Activated CD4-positive, alpha-beta memory T cell treated with anti-CD3 and anti-CD28 coated beads for 36 hours (primary cell): ENCODE measurements at places on chromosomes 3 and 15.
A peak's percentile ranks its signal among the peaks of the same experiment; 100 is the strongest.

DNA sequence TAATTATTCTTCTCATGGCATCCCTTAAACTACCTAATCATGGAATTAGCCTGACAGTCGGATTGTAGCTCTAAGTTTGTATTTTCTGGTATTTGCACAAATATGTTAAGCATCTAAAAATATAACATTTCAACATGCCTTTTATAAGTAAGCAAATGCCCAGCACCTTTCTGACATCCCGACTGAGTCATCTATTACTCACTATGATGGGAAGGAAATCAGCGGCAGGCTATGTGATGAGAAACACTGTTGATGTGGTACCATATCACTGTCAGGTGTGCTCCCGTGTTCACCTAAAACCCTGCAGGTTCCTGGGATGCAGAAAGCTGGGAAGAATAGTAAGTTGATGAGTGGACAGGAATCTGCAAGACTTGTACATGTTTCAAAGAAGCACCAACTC lies 367.8 kb upstream of the IL12A start:
- DNase-seq, result no peak
- no peaks in the 10 kb centered on the region for H3K36me3 ChIP-seq
- H3K4me3 ChIP-seq, result no peak overlapping the region
- no peaks in the 10 kb centered on the region for H3K4me1 ChIP-seq
- no peaks in the 10 kb centered on the region for H3K27me3 ChIP-seq
- no peak overlapping the region for H3K27ac ChIP-seq

DNA sequence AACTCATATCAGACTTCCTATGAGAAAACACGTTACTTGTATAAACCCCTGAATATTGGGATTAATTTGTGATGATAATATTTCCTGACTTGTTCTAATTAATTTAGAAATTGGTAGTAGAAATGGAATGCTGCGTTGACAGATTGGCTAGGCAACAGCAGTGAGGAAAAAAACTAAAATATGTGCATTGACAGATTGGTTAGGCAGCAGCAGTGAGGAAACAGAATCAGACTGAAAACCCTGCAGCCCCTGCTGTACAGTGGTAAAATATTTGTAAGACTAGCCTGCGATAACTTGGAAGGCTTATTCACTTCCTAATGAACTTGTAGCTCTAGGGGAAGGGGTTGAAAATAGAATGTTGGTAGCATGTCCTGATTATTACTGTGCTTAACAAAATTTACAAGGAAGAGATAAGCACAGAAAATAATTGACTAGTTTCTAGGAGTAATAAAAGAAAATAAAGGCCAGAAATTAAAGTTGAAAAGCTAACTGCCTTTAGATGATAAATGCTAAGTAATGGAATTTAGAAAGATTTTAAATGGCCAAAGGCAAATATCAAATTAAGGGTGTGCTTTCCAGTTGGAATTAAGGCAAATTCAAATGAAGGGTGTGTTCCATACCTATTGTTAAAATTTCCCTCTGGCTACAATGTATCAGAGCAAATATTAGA lies 29.9 kb upstream of the IL16 start:
- DNase-seq, result no peak
- H3K27ac ChIP-seq, result no peak overlapping the region
- no peak overlapping the region for H3K4me3 ChIP-seq
- H3K27me3 ChIP-seq, result peaks cover 14% of the 10 kb centered on the region
- peaks cover 10% of the 10 kb centered on the region for H3K4me1 ChIP-seq

DNA sequence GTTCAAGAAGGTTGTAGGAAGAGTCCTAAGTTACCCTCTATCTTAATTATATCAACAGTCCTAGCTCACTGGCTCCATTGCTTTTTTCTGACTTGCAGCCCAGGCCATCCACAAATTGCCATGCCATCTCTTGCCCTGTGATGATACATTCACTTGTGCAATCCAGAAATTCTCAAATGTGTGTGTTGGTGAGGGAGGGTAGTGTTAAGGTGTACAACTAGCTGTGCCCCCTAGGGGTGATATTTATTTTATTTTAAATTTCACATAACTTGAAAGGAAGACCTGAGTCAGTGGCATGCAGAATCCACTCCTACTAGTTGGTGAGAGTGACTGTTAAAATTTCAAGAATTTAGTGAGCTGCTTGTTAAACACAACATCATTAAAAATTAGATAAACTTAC lies 156.1 kb upstream of the ANKRD28 start:
- no peaks in the 10 kb centered on the region for H3K27me3 ChIP-seq
- no peak overlapping the region for H3K27ac ChIP-seq
- no peaks in the 10 kb centered on the region for H3K4me1 ChIP-seq
- DNase-seq, result no peak

DNA sequence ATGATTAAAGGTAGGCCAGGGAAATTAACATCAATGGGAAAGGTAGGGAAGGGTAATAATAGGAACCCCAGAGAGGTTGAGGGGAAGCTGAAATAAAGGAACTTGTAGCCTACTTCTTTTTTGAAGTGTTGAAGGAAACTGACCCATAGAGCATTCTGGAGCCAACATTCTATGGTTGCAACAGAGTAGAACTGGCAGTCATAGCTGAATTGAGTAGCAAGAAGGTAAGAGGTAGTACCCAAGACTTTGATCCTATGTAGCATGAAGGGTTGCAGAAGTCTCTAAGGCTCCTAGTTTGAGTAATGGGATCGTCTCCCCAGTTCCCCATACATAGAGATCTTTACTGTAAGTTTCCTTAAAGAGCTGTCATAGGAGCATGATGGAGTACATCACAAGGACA lies 7.4 kb upstream of the ZNF774 start:
- H3K4me1 ChIP-seq, result peaks cover 8% of the 10 kb centered on the region
- DNase-seq, result no peak
- no peak overlapping the region for H3K4me3 ChIP-seq
- H3K27me3 ChIP-seq, result no peaks in the 10 kb centered on the region

DNA sequence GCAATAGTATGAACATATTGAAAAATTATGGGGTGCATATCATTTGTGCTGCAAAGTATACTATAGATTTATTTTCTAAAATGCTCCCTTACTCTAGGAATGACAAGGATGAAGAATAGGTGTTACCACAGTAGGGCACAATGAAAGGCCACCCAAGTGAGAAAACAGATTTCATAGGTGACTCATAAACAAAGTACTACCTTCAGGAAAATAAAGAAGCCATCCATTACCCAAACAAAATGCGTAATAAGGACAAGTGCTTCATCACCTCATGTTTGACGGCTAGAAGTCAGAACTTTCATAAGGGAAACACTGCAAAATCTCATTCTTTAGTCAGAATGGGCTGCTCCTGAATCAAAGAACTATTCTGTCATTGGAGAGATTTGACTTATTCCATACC lies 116.6 kb downstream of the MFSD1 start:
- no peaks in the 10 kb centered on the region for H3K4me1 ChIP-seq
- no peak overlapping the region for H3K27ac ChIP-seq
- no peak for DNase-seq
- H3K4me3 ChIP-seq, result no peak overlapping the region
- no peaks in the 10 kb centered on the region for H3K27me3 ChIP-seq

- no peak overlapping the region for H3K4me3 ChIP-seq
- H3K36me3 ChIP-seq, result no peaks in the 10 kb centered on the region
- no peak for DNase-seq
- H3K27ac ChIP-seq, result no peak overlapping the region
Measured at GRCh38 chr3:186013312-186013711, 75.5 kb upstream of the TRA2B start.

DNA sequence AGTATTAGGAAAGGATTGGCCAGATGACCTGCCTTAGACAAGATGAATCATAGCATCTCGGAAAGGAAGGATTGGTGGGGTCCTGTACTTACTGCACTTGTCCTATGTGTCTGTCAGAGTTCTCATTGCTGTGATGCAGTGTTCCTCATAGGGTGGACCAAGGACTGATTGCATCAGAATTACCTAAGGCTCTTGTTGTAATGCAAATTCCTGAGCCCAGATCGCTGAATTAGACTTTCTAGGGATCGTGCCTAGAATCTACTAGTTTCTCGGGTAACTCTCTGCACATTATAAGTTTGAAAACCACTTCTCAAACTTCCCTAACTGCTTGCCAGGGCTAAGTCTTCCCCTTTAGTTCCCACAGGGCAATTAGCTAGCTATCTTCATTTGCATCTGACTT lies 74.9 kb upstream of the SKOR1 start:
- no peaks in the 10 kb centered on the region for H3K36me3 ChIP-seq
- H3K4me3 ChIP-seq, result no peak overlapping the region
- peaks cover 21% of the 10 kb centered on the region for H3K4me1 ChIP-seq
- no peak for DNase-seq
- no peak overlapping the region for H3K27ac ChIP-seq
- H3K27me3 ChIP-seq, result no peaks in the 10 kb centered on the region

GRCh38 chr3:112048911-112049310 lies 14.4 kb downstream of the TMPRSS7 start:
- H3K27ac ChIP-seq, result no peak overlapping the region
- H3K36me3 ChIP-seq, result no peaks in the 10 kb centered on the region
- no peak overlapping the region for H3K4me3 ChIP-seq
- peaks cover 5% of the 10 kb centered on the region for H3K4me1 ChIP-seq

GRCh38 chr15:69434238-69434637 lies 18.4 kb upstream of the RPLP1 start:
- H3K27me3 ChIP-seq, result no peaks in the 10 kb centered on the region
- H3K4me3 ChIP-seq, result no peak overlapping the region
- peaks cover 53% of the 10 kb centered on the region for H3K36me3 ChIP-seq
- DNase-seq, result no peak

- no peaks in the 10 kb centered on the region for H3K27me3 ChIP-seq
- no peak overlapping the region for H3K4me3 ChIP-seq
- peak; percentile 59 for DNase-seq
Measured at GRCh38 chr3:46848271-46849044, 14.8 kb downstream of the MYL3 start.

DNA sequence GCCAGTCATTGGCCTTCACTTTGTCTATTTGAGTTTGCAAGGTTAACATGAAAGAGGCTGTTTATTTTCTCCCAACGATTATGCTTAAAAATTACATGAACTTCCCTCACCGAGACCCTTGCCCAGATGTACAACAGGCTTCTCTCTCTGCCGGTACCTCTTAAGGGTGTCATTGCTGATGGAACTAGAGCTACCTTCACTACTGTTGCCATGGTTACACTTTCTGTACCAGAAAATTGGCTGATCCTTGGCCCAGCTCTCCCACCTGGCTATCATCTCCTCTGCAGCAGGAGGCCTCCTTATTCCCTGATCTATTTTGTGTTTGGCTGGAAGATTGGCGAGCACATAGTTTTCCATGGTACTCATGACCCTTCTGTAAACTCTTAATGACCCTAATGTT lies 24.0 kb upstream of the LIPC start:
- peaks cover 2% of the 10 kb centered on the region for H3K27me3 ChIP-seq
- no peak overlapping the region for H3K4me3 ChIP-seq
- DNase-seq, result no peak

DNA sequence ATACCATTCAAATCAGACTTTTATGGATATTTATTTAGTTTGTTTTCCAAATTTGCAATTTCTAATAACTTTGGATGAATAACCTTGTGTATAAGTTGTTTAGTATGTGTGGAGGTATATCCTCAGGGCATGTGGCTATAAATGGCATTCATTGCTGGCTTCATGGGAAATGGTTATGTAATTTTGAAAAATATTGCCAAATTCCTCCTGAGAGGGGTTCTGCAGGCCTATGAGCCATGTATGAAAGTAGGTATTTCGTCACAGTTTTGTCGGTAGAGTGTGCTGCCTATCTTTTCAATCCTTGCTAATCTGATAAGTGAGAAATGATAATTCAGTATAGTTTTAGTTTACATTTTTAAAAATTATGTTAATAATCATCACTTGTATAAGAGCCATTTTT lies 256.4 kb upstream of the ZNF385D start:
- DNase-seq, result no peak
- no peak overlapping the region for H3K27ac ChIP-seq
- no peaks in the 10 kb centered on the region for H3K36me3 ChIP-seq

DNA sequence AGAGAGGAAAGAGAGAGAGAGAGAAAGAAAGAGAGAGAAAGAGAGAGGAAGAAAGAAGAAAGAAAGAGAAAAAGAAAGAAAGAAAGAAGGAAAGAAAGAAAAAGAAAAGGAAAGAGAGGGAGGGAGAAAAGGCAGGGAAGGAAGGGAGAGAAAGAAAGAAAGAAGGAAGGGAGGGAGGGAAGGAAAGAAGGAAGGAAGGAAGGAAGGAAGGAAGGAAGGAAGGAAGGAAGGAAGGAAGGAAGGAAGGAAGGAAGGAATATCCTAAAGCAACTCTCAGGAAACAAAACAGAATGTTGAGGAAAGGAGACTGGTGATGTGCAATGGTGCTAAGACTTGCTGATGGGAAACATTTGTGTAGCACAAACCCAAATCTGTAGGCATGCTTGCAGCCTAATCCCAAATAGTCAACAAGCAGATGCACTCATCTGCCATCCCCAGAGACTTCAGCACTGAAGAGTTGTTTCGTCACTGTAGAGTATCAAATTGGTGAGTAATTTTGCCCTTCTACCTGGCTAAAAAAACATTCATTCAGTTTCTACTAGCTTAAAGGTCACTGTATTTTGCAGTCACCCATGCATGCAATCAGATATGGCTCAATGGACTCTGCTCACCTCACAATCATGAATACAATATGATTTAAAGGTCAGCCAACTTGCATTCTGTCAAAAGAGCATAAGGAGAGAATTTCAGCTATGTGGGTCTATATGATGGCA lies 480.3 kb downstream of the FGF12 start:
- no peak for DNase-seq
- no peak overlapping the region for H3K27ac ChIP-seq
- H3K36me3 ChIP-seq, result no peaks in the 10 kb centered on the region
- no peak overlapping the region for H3K4me3 ChIP-seq

DNA sequence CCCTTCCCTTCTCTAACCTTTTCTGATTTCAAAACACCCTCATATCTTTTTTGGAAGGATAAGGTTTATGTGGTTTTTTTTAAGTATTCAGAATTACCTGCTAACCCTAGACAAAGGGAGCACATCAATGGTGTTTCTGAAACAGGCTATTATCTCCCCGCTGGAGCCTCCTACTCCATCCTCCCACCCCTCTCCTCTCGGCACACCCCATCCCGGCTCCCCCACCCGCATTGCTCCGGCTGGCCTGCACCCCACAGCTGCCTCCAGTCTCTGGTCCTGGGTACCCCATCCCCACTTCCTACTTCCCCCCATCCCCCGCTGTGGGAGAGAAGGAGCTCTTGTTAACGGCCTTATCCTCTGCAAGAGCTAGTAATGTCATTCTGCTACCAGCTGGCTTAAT lies 59.2 kb downstream of the PDIA5 start:
- H3K4me3 ChIP-seq, result no peak overlapping the region
- H3K27ac ChIP-seq, result no peak overlapping the region
- no peak for DNase-seq
- H3K27me3 ChIP-seq, result no peaks in the 10 kb centered on the region

- no peak for DNase-seq
- no peak overlapping the region for H3K4me3 ChIP-seq
- H3K27ac ChIP-seq, result no peak overlapping the region
- no peaks in the 10 kb centered on the region for H3K27me3 ChIP-seq
- H3K4me1 ChIP-seq, result no peaks in the 10 kb centered on the region
- H3K36me3 ChIP-seq, result no peaks in the 10 kb centered on the region
Measured at GRCh38 chr15:70008697-70009290, 88.9 kb downstream of the TLE3 start.
